SJCRH30 (cell line): ENCODE measurements at places on chromosomes 7 and 10. TPM values are rescaled to one million over a fixed set of nuclear protein-coding genes. Genes with fewer than 3 reads are reported as not detected.
A peak's percentile ranks its signal among the peaks of the same experiment; 100 is the strongest.

- no peak for DNase-seq
Measured at GRCh38 chr7:10122551-10123100, 851.0 kb upstream of the PHF14 start.

DNA sequence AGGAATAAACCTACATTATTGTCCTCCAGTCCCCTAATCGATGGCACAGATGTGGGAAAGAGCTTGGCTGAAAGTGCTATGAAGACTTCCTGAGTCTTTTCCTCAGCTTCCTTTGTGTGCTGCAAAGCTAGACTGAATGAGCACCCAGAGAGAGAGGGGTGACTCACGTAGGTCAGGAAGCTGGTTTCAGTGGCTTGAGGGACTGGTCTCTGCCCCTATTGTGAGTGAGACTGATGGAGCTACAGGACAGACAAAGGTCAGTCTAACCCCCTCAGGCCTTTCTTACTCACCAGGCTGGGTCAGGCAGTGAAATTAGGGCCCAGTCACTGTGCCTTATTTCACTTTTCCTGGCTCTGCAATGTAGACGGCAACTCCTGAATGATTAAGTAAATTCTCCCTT lies 171.1 kb upstream of the GRB10 start:
- no peak for DNase-seq

DNA sequence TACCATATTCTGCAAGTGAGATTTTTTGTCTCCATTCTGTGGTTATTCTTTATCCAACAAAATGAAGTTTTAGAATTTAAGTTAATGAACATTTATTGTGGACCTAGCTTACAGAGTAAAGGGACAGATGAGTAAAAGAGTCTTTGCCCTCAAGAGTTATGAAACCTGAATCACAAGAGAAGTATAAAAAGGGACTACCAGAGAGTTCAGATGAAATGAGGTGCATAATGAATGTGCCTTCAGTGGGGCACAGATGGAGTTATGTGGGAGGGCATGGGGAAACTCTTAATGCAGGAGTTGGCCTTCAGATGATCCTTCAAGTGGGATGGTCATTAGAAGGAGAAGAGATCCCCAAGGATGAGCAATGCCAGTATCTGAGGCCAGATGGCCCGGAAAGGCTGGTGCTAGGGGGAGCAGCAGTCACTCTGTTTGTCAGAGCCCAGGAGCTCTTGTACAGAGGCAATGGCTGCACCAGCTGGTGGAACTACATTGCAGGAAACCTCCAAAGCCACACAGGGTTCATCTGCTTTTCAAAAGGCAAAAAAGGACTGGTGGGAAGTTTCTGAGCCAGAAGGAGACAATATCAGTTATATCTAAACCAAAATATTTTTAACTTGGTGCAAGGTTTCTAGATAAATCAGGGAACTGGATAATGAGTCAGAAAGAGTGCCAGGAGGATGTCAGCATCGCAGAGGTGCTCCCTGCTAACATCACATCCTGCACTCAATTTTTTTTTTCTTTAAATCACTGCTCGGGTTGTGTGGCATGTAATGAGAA lies 162.0 kb downstream of the KLF6 start:
- DNase-seq = no peak

GRCh38 chr7:30485667-30486066 lies 7.1 kb upstream of the NOD1 start:
- no peak for DNase-seq

DNA sequence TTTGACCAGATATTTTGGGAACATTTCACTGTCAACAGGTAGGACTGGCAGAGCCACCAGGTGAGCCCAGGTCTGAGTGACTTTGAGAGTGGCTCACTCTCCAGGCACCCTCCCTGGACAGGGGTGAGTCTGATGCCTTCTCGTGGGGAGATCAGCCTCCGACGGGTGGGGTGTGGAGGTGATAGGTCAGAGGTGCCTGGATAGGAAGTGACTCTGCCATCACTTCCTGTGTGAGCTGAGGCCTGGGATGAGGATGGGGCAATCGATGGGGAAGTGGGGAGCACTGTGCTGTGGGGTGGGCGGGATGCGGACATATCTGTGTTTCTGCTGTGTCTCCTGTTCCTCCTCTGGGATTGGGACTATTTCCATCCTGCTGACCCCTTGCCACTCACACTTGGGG lies 34.6 kb downstream of the IFT22 start:
- DNase-seq = no peak

GRCh38 chr10:101229266-101230182 lies at the start of gene LBX1:
Gene LBX1, minus strand, starts transcription at chr10:101229463. Its CDS starts 648 bp downstream, at chr10:101228815.
- DNase-seq = peak; percentile 75

- DNase-seq = no peak
Measured at GRCh38 chr7:92671505-92672169, 81.4 kb upstream of the FAM133B start.

- peak; percentile 5 for DNase-seq
Measured at GRCh38 chr7:97871659-97872024, 566 bp downstream of the ASNS start.

GRCh38 chr10:130353928-130354572 lies 217.9 kb downstream of the GLRX3 start:
- DNase-seq = no peak

DNA sequence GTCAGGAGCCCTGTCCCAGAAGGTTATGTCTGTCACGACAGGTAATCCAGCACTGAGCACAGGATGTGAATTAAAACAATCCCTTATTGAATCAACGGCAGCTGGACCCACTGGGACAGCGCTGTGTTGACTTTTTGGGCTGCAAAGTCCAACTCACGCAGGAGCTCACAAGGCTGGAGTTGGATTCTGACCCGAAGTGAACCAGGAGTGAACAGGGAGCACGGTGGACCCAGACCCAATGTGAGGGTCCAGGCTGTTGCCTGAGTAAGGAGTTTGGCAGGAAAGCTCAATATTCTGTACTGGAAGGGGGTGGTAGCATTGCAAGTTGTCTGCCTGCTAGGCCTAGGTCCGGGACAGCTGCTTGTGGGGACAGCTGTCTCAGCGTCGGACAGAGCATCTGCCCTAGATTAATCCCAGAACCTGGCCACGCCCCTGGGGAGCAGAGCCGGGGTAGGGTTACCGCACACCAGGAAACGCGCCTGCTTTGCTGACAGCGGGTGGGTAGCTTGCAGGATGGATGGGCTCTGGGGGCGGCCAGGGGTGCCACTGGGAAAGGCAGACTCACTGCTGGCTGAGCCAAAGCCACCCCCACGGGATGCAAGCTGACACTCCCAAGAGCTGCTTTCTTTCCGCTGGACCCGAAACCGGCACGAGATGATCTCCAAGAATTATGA lies 24.0 kb downstream of the COL26A1 start:
- peak; percentile 99 for DNase-seq

GRCh38 chr7:94507962-94508361 lies 1.6 kb upstream of the CASD1 start:
- no peak for DNase-seq

- no peak for DNase-seq
Measured at GRCh38 chr7:31175672-31176071, 123.6 kb downstream of the ADCYAP1R1 start.

DNA sequence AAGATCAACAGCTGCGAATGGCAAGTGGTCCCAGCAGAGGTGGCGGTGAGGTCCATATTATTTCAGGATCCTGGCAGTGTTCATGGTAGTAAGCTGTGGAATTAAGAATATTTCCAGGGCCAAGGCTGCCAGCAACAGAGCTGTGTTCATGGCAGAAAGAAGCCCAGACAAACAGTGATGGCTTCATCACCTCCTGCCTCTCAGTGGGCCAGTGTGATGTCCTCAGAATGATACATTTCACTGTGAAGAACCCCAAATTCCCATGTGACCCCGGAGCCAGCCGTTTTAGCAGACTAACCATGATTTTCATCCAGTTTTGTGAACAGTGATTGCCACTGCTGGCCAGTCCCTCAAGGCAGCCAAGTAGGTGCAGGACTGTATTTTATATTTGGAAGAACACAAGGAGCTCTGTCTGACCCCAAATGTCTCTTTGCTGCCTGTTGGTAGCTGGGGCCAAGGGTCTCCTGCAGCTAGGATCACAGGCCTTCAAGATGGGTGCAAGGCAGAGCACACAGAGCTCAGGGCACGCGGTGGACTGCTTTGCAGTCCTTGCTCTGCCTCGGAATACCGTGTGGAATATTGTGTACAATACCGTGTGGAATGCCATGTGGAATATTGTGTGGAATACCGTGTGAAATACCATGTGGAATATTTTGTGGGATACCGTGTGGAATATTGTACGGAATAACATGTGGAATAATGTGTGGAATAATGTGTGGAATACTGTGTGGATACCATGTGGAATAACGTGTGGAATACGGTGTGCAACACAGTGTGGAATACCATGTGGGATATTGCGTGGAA lies 132.3 kb upstream of the CHST15 start:
- DNase-seq = no peak

GRCh38 chr10:63681993-63682697 lies 160.9 kb downstream of the REEP3 start:
- no peak for DNase-seq

DNA sequence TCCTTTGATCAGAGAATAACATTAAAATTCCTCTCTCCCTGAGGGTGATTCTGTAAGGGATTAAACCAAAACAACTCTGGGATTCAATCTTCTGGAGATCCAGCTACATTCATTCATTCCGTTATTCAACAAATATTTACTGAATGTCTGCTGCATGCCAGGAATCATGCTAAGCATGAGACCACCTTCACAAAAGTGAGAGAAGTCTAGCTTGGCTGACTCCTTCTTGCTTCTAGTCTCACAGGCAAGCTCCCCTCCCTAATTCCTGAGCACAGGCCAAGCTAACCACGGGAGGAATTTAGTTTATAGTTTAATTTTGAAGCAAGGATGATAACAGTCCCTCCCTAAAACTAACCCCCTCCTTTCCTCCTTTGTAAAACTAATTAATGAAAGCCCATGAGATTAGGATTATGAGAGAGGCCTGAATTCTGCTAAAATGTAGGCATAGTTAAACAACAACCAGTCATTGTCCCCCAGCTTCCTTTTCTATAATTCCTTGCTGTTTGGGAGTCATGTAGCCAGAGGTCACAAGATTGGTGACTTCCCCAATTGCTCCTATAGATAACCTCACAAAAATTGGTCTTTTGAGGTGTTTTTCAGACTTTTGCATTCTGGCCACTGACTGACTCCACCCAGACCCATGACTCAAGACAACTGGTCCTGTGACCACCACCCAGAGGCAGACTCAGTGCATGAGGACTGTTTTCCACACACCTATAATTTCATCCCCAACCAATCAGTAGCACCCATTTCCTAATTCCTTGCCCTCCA lies 113.5 kb downstream of the ITGB8 start:
- no peak for DNase-seq

- no peak for DNase-seq
Measured at GRCh38 chr10:14171336-14171735, 159.4 kb downstream of the FRMD4A start.

DNA sequence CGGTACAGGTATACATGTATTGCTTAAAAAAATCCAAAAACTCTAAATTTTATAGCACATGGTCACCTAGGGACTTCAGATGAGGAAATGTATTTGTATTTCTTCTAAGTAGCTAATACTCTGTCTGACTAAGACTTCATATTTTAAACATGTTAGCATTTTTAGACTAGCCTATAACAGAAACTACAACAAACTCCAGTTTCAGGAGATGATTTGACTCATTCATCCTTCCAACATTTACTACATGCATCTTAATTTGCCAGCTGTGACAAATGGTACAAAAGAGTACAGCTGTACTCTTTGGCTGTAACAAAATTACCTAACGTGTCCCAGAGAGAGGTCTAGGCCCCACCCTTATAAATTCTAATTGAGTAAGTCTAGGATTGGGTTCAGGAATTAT lies 22.2 kb downstream of the TMEM209 start:
- DNase-seq = no peak

- no peak for DNase-seq
Measured at GRCh38 chr10:67864607-67865371, 19.7 kb upstream of the SIRT1 start.

DNA sequence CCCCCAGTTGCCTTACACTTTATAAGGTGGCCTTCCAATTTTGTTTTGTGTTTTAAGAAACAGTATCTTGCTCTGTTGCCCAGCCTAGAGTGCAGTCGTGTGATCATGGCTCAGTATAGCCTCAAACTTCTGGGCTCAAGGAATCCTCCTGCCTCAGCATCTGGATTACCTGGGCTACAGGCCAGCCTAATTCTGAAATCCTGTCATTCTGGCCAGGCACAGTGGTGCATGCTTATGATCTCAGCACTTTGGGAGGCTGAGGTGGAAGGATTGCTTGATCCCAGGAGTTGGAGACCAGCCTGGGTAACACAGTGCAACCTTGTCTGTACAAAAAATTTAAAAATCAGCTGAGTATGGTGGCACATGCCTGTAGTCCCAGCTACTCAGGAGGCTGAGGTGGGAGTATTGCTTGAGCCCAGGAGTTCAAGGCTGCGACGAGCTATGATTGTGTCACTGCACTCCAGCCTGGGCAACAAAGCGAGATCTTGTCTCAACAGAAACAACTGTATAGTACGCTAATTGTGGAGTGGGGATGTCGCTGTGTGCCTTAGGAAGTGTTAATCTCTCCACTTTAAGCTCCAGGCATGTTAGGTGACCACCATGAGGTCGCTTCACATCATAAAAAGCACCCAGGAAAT lies 24.7 kb upstream of the RBM33 start:
- DNase-seq = no peak

- no peak for DNase-seq
Measured at GRCh38 chr7:17239046-17239445, 59.4 kb upstream of the AHR start.

DNA sequence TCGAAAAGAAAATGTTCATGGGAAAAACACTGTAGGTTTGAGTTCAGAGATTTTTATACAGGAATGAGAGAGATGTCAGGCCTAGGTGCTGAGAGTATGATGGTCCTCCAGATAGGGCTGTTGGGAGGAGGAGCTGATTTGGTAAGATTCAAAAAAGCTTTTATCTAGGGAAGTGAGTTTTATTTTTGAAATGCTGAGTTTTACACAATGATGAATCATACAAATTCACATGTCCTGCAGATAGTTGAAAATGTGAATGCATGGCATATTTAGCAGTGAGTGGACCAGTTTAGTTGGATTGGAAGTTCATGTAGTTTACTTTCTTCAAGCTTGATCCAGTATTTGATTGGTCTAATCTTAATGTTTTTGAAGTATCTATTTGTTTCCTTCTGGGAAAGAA lies 154.8 kb downstream of the LRRC4 start:
- DNase-seq = no peak

DNA sequence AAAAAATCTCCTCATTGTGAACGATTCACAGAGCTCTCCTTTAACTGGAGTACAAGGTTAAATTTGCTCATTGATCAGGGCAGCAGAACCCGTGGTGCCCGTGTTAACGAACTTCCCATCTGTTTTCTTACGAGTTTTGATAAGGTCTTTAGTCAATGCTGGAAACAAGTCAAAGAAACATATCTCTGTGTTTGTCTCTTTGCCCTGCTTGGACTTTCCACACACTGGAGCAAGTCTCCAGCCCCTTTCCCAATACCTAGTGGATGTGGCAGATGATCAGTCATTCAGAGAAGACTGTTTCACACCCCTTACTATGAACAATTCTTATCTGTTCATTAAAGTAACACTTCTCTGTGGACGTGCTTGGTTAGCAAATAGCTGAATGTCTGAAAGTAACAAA lies 121.3 kb downstream of the ARID5B start:
- DNase-seq = no peak

- DNase-seq = no peak
Measured at GRCh38 chr10:32960022-32960421, 2.0 kb upstream of the ITGB1 start.

RBP4 gene
- not detected in 2 replicates for total RNA-seq

ZNF398 gene
- 16.4 and 18.5 TPM in 2 replicates for total RNA-seq

ABCC2 gene
- total RNA-seq = 0.08 and 0.24 TPM in 2 replicates

RAB19 gene
- total RNA-seq = not detected in 2 replicates

LDB3 gene
- 0.53 and 0.59 TPM in 2 replicates for total RNA-seq

TAS2R40 gene
- total RNA-seq = not detected in 2 replicates

CRTAC1 gene
- not detected in 2 replicates for total RNA-seq

GIMAP1 gene
- not detected in 2 replicates for total RNA-seq

CYP26A1 gene
- total RNA-seq = not detected in 2 replicates

SUN3 gene
- total RNA-seq = not detected in 2 replicates
